ENCODE measurements at places on chromosomes 1 and 21.
A peak's percentile ranks its signal among the peaks of the same experiment; 100 is the strongest.

- no peak for DNase-seq
Measured at GRCh38 chr1:78619446-78619802, 824 bp upstream of the IFI44L start.

DNA sequence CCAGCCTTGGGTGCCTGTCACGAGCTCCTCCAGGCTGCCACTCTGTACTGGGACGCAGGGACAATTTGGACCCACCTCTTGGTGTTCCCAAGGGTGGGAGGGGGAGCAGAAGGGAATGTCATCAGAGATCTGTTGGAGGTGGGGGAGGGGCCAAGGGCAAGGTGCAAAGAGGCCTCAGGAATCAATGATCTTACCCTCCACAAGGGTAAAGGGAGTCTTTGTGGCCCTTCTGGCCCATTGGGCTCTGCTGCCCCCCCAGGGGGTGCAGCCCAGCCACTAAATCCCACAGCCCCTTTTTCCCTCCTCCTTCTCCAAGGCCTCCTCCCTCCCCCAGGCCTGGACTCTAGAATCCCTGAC lies 8.5 kb downstream of the TTC39A start:
- DNase-seq = no peak

GRCh38 chr1:44995467-44996238 lies 9.3 kb upstream of the EIF2B3 start:
- DNase-seq = no peak

GRCh38 chr1:54551891-54552290 lies 3.9 kb downstream of the ACOT11 start:
- no peak for DNase-seq

- no peak for DNase-seq
Measured at GRCh38 chr1:115929881-115930280, 46.4 kb upstream of the SLC22A15 start.

DNA sequence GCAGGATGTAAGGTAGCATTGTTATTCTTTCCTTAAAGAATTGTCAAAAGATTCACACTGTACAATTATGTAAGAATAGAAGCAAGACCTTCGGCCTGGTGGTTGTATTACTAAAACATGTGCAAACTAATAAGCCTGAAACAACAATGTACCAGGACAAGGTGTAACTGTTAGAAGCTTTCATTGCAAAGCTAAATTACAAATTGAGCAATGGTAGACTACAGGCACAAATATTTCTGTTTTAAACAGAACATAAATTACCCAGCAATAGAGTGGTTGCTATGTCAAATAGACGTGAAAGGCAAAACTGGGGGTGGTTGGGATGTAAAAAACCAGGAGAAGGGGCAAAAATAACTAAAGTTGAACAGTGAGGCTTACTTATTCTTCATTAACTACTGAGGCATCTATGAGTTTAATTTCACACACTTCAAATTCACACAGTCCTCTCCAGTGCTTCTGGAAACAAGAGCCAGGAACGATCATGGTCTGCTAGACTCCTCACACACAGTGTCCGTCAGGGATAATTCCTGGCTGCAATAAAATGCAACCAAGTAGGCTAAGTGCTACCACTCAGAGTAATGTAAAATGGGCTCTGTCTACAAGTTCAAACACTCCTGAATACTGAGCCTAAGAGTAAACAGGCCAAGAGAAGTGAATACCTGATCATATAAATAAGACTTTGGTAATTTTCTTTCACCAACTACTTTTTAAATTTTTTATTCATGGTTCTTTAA lies 39.3 kb upstream of the C1orf198 start:
- no peak for DNase-seq

- no peak for DNase-seq
Measured at GRCh38 chr1:185593271-185593670, 140.9 kb upstream of the HMCN1 start.

DNA sequence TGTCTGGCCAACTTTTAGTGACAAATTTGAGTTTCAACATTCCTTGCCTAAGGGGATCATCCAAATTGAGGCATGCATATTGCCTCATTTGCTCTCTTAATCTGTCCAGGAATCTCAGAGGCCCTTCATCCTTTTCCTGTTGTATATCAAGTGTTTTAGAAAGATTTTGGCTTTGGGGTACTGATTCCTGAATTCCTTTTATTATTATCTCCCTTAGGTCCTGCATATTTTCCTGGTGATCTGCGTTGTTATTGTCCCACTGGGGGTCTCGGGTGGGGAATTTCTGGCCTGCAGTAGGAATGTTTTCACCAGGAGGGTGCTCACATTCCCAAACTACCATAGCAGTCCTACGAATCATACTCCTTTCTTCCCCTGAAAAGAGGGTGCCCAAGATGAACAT lies 4.4 kb upstream of the AADACL3 start:
- DNase-seq = no peak

- DNase-seq = peak; percentile 26
Measured at GRCh38 chr1:215710036-215710898, 143.2 kb downstream of the KCTD3 start.

DNA sequence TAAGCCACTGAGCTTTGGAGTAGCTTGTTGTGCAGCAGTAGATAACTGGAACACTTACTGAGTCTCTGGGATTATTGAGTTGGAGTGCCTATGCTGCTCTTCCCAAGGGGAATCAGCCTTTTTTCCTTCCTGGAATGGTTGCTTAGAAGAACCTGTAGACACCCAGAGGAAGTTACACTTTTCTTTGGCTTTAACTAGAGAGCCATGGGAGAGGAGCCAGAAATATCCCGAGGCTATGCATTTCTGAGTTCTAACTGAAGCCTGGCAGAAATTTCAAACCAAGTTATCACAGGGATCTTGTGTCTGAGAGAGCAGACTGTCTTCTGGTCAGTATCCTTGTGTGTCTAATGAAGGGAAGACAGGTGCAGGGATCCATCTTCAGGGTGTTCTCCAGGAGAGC lies 28.3 kb downstream of the LAMC1 start:
- DNase-seq = no peak

Measured in common myeloid progenitor, CD34-positive (primary cell).